Activated CD8-positive, alpha-beta memory T cell treated with anti-CD3 and anti-CD28 coated beads for 4 hours (primary cell): ENCODE measurements at places on chromosomes 6 and 20.

GRCh38 chr6:403659-404655 is 12.4 kb downstream of the IRF4 start:
- DNase-seq: no peak

DNA sequence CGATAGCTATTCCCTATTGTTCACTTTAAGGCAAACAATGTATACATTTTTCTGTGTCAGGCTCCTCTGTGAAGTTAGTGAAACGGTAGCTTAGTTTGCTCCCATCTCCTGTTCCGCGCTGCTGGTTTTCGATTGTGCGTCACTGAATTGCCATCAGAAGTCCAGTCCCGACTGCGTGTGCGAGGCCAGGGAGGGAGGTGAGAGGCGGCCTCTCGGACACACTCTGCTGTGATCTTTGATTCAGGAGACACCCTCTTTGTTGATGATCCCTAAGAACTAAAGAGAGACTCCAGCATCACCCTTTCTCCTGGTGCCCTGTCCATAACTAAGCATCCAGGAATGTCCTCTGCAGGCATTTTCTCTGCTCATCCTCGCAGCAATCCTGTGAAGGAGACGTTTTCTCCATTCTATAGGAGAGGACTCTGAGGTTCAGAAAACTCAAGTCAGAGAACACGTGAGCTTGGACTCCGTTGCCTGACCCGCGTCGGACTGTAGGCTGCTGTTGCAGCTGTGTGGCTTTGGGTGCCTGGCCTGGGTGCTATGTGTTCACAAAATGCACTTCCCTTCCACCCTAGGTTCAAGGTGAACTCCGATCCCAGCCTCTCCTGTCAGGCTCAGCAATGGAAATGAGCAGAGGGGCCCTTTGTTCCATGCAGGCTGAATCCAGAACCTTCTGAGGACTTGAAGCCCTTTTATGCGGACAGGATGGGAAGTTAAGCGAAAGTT is 24.1 kb upstream of the UNC93A start:
- no peak for DNase-seq

DNA sequence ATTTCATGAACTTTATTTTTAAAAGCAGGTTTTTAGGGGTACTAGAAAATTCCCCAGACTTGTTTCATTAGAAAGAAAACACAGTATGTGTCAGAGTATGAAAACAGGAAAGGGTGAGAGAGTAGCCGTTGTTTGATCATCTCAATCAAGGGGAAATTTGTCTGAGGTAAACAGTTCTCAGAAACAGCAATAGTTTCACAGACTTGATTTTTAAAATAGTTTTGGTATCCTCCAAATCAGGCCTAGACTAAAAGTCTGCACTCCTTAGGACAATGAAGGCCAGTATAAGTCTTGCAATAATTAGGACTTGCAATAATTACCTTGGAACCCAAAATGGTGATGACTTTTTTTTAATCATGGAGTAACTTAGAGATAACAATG is 176.6 kb upstream of the TAB2 start:
- DNase-seq: no peak

DNA sequence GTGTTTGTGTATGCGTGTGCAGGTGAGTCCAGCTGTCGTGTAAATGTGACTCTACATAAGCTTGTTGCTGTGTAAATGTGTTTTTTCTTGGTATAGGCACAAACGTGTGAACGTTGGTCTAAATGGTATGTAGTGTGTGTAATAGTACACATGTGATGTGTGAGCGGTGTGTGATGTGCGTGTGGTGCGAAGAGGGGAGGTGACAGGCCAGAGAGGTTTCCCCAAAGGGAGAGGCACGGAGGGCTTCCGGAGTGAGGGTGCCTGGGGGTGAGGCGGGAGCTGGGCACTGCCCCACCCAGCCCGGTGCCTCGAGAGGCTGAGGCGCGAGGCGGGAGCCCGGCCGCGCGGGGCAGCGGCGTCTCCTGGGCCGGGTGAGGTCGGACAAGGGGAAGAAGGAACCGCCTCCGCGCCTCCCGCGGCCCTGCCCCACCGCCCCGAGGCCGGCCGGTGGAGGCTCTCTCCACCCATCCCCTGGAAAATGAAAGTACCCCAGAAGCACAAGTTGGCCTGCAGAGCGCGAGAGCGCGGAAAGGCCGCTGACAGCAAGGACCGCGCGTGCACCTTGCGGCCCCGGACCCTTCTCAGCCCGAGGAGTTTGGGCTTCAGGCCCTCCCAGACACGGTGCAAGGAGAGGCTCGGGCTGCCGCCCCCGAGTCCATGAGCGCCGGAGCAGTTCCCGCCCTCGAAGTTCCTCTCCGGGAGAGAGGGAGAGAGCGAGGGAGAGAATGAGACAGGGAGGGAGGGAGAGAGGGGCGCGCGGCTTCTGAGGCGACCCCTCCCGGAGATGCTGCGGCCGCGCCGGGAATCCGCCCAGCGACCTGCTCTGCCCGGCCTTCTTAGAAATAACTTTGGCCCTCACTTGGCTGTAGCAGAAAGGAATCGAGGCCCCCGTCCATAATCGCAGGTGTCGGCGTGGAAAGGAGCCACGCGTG is 43.2 kb upstream of the OSTM1 start:
- no peak for DNase-seq

DNA sequence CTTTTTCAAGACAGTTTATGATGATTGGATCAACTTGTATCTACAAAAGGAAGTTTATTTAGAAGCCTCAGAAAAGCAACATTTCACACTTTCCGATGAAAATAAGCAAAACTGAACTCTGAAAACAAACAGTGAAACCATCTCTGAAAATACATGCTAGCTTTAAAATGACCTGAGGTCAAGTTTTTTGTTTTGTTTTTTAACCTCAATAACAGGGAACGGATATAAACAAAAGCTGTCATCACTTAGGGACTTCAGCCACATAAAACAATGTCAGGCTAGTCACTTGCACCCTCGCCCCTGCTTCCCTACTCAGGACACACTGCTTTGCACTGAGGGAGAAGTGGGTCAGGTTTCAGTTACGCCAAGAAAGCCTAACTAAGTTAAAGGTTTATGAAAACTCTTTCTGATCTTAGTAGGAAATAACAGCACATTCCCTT is 11.6 kb downstream of the BACH2 start:
- DNase-seq: no peak

GRCh38 chr20:40678286-40678875 is 10.7 kb downstream of the MAFB start:
- no peak for DNase-seq

GRCh38 chr6:18515767-18516166 is 128.6 kb downstream of the RNF144B start:
- no peak for DNase-seq

GRCh38 chr20:14801591-14802325 is 464.3 kb upstream of the FLRT3 start:
- DNase-seq: no peak
